Fibroblast of the aortic adventitia (primary cell): ENCODE measurements at places on chromosomes 6 and 20. TPM values are rescaled to one million over a fixed set of nuclear protein-coding genes. Genes with fewer than 3 reads are reported as not detected.

BPIFB4 gene
- not detected in 2 replicates for total RNA-seq

LPA gene
- not detected in 2 replicates for total RNA-seq

VWA7 gene
- total RNA-seq, result 0.36 and 0.90 TPM in 2 replicates

ZBTB46 gene
- total RNA-seq, result 1.1 and 2.9 TPM in 2 replicates

BAK1 gene
- 5.2 and 9.9 TPM in 2 replicates for total RNA-seq

IP6K3 gene
- total RNA-seq, result not detected in 2 replicates

LGSN gene
- not detected in 2 replicates for total RNA-seq

KCNQ5 gene
- total RNA-seq, result 2.6 and 9.4 TPM in 2 replicates

HTR1E gene
- total RNA-seq, result not detected in 2 replicates

- peak; percentile 12 for DNase-seq
Observed at GRCh38 chr20:24158281-24158680, 169.7 kb upstream of the GGTLC1 start.

DNA sequence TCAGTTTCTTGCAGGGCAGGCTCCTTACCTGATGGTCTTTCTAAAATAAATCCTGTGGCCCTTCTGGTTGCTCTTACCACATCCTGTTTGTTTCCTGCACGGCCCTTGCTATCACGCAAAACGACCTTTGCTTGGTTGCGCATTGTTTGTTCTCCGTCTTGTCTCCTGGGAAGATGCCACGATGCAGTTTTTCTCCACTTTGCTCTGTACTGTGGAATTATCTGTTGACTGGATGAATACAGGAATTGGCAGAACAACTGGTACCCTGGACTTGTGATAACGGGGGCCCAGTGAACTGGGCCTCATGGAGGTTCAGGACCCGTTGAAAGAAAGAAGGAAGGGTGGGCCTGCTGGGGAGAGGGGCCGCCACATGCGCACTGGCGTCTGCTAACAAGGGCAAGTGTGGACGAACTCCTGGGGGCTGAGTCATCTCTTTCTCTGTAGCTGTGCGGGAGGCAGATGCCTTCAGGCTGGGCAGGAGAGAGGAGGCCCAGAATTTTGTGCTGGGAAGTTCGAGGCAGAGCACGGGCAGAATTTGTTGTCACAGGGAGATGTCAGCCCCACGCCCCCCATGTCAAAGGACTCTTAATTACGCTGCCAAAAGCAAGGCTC, 139.9 kb downstream of the BMP7 start:
- no peak for DNase-seq

DNA sequence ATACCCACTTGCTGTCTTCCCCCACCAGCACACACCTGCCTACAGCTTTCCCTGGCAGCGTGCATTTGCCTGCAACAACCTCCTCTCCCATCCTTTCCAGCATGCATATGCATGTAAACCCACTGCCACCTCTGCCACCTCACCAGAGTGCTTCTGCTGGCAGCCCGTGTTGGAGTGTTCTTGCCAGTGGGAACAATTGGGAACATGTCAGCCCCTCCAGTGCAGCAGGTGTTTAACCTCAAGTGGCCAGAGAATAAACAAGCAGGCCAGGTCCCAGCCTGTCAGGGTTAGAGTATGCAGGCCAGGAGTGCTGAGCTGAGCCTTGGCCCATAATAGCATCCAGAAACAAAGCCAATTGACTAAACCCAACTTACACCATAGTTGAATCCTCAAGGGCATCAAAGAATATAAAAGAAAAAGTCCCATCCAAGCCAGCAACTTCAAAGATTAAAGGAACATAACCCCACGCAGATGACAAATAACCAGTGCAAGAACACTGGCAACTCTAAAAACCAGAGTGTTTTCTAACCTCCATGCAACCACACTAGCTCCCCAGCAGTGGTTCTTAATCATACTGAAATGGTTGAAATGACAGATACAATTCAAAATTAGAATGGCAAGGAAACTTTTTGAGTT, 1212.1 kb upstream of the CITED2 start:
- peak; percentile 34 for DNase-seq

DNA sequence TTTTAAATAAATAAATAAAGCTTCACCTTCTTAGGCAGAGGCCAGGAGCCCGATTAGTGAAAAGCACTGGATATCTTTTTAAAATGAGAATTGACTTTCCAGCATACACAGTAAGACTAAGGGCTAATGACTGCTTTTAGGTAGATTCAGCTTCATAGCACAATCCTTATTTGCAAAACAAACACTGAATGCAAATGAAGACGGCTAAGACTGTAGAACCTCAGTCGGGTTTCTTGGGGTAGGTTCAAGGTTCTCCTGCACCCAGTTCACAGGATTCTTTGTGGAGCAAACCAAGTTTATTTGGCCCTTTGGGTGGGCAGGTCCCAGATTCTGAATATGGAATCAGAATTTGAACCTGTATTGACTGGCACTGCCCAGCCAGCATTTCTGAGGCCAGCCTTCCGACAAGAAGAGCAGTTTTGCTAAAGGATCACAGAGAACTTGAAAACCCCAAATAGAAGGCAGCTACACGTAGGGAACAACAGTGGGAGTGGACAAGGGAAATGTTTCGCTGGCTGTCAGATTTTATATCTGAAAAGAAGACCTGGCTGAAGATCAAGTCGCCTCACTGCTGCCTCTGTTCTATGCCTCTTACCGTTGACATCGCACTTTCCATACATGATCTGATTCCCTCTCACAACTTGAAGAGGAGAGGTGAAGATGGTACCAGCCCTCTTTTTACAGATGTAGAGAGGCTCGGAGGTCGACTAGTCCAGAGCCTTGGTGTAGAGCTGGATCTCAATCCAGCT, 8.2 kb downstream of the TRERF1 start:
- peak; percentile 26 for DNase-seq

DNA sequence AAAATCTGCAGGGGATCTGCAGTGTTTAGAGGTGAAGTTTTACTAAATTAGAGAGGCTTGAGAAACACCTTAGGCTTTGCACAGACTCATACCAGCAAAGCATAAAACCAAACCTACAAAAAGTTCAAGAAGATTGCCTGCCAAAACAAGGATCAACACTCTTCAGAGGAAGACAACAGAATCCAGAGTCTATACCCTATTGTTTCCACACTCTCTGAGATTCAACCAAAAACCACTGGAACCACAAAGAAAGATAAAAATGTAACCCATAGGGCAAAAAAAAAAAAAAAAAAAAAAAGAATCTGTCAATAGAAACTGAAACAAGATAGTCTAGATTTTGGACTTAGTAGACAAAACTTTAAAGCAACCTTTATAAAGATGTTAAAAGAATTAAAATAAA, 102.7 kb downstream of the ANKRD60 start:
- DNase-seq, result no peak

DNA sequence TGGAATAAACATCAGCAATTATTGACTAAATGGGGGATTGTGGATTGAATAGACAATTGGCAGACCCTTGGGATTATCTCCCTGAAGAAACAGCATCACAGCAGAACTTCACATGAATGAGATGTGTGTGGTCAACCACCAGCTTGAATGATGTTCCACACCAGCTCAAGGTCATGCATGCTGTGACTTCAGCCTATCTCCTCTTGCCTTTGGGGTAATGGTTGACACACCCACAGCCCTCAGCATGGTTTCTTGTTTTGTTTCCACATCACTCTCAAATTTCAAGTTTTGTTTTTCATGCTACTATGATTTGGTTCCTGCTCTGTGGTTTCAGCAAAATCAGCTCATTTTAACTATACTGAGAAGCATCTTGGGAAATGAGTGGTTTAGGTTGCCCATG, 94.3 kb downstream of the PAK5 start:
- no peak for DNase-seq

- DNase-seq, result peak; percentile 56
Observed at GRCh38 chr6:34912715-34913464, 23.8 kb downstream of the ANKS1A start.

DNA sequence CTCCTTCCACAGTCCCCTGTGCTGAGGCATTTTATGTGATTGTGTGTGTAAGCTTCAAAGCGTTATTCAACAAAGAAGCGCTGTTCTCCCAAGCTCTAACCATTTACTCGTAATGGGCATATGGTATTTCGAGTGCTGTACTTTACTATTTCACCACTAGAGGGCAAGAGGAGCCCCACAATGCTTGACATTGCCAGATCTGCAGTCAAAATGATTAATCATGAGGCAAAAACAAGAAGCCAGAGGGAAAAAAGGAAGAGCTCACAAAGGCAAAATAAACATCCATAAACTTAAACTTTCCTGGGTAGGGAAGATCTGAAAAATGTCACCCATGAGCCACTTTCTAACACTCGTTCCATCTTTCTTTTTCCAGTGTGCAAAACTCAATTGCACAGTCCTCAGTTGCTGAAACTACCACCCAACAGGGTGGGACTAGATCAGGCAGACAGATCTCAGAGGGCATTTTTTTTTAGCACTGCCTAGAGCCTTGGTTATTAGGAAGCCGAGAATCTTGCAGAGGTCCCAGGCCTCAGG, 215.0 kb upstream of the PLCB4 start:
- peak; percentile 85 for DNase-seq

DNA sequence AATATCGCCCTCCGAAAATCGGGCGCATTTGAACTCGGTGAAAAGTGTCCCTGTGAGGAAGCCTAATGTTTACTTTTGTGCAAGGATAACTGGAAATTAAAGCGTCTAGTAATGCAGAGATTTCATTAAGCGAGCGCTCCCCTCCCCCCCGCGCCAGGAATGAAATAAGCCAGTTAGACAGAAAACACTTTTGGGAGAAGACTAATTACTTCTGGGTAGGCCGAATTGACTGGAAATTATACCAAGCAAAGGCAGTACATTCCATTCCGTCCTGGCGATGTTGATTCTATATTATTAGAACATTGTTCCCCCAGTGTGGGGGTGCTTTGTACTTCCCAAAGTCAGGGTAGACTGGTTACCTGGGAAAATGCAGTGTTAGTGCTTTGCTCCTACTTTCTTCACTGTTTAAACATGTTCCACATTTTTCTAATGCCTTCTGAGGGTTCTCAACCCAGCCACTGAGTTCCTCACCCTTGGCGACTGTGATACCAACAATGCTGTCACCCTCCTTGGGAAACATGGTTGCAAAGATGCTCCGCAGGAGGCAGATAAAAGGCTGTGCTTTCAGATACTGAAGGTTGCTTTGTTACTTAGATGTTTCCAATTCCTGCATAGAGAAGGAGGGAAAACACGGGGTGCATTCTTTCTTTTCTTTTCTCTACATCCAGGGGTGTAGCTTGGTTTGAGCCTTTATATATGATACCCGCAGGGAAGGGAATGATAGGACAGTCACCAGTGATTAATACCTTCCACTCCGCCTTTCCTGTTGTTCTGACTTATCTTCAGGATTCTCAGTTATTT, 2.6 kb downstream of the GJA1 start:
- DNase-seq, result peak; percentile 65

DNA sequence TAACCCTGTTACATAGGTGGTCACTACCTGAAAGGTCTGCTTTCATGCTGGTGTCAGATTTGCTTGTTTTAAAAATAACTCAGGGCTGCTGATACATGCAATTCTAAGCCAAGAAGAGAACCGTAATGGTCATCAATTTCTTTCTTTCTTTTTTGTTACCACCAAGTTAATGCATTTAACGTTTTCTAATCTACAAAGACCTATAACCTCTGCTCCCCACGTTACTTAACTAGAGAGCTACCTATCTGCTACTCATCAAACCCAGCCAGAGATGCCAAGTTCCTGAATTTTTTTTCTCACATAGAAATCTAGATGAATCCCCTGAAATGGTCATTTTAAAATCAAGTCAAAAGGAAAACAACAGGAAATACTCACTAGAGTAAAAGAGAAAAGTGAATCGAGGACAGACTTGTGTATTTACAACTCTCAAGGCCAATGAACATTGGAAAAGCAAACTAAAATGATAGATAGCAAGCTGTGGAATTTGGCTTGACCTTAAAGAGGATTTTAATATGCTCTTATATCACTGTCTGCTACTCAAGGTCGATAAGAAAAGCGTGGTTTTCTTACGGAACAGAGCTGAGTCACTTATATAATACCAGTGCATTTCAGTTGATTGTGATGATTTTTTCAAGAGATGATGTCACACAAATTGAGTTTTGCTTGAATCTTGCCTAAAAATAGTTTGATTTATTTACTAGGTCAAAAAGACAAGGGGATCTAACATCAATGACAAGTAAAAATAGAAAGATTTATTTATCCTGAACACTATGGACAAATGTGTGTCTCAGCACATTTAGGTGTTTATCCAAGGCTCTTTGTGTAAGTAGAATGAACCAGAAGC, 67.9 kb downstream of the SGK1 start:
- DNase-seq, result peak; percentile 77

DNA sequence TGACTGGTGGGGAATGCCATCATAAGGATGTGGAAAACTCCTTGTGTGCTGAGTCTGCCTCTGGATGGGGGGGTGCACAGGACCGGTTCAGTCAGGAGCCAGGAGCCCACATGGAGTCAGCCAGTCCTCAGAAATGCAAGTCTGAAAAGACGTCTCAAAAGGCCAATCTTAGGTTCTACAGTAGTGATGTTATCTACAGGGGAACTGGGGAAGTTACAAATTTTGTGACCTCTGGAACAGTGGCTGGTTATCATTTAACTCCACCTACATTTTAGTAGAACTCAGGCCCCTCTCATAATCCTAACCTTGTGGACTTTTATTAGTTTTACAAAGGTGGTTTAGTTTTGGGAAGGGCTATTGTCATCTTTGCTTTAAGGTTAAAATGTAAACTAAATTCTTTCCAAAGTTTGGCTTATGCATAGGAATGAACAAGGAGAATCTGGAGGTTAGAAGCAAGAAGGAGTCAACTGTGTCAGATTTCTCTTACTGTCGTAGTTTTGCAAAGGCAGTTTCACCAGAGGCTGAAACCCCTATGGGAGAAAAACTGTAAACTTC, 13.7 kb upstream of the TBC1D22B start:
- DNase-seq, result no peak

GRCh38 chr20:31934968-31935764, 16.7 kb downstream of the PDRG1 start:
- DNase-seq, result no peak

GRCh38 chr20:58630063-58630462, 21.0 kb upstream of the STX16 start:
- DNase-seq, result peak; percentile 68

- DNase-seq, result no peak
Observed at GRCh38 chr20:63216849-63217471, 1.0 kb upstream of the YTHDF1 start.

- DNase-seq, result no peak
Observed at GRCh38 chr6:120875900-120876299, 458.4 kb downstream of the TBC1D32 start.

DNA sequence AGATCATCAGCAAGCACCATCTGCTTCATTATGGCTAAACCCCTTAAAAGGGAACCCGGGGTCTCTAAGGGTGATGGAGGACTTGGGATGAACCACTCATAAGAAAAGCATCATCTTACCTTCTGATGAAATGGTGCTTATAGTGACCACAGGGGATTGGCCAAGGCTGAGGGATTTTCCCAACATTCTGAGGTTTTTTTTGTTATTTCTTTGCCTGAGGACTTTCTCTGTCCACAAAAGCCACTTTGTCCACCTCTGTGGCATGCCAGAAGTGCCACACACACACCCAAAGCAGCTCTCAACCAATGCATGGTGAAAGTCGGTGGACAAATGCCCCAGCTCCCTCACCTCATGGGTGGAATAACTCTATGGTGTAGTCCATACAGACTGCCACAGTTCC, 79.3 kb upstream of the TOP1 start:
- DNase-seq, result no peak

DNA sequence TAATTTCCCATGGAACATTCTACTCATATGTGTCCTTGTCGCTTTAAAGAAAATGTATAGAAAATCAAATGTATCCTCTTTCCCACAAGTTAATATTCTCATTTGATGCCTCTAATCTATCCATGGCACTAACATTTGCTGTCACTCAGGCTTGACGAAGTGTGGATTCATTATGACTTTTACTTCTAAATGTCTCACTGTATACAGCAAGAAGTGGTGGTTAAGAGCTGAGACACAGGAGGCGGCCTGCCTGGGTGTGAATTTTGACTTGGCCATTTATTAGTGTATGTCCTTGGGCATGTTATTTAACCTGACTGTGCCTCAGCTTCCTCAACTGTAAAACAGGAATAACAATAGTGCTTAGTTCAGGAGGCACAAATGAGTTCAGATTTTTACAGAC, 70.0 kb downstream of the TRMT6 start:
- no peak for DNase-seq
